ENCODE measurements at places on chromosomes 13 and 19. TPM values are rescaled to one million over a fixed set of nuclear protein-coding genes. Genes with fewer than 3 reads are reported as not detected.

ZIM2 gene
- total RNA-seq = not detected

GRCh38 chr13:97275776-97276501 is 53.8 kb downstream of the MBNL2 start:
- H3K27me3 ChIP-seq = no peaks in the 10 kb centered on the region
- peaks cover 66% of the 10 kb centered on the region for H3K4me1 ChIP-seq
- no peak overlapping the region for H3K4me3 ChIP-seq
- peaks cover 6% of the 10 kb centered on the region for H3K36me3 ChIP-seq
- peak overlapping the region; percentile 95 for H3K27ac ChIP-seq
- no peak for DNase-seq

DNA sequence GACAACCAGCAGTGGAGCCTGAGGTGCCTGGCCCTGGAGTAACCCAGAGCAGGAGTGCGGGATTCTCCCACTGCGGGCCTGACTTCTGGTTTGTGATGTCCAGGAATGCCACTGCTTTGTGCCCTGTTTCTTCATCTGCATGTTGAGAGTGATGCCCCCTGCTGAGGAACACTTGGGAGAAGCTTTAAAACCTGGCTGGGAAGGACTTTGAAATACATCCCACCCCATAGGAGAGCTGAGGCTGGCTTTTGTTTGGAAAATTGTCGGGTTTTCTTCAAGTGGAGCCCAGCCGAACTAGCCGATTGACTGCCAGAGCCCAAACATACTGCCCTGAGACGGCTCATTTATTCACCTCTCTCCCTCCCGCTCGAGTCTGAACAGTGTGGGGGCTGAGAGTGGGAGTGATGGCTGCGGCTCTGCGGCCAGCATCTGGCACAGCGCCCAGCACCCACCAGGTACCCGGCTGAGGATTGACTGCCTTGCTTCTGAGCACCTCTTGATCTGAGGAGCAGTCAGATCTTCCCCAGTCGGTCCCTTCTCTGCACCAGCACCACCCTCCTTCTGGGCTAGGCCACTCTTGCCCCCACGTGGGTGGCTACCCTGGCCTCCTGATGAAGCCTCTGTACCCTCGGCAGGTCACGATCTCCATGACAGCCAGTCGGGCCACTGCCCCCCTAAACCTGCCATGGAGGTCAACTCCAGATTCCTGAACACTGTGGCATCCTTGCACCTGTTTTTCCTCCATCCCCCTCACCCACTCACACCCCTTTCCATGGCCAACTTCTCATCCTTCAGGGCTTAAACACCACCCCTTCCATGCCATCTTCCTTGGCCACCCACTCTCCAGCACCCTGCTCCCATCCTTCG is 148.9 kb downstream of the SIPA1L3 start:
- no peak overlapping the region for H3K4me3 ChIP-seq
- no peaks in the 10 kb centered on the region for H3K27me3 ChIP-seq
- H3K27ac ChIP-seq = no peak overlapping the region

DNA sequence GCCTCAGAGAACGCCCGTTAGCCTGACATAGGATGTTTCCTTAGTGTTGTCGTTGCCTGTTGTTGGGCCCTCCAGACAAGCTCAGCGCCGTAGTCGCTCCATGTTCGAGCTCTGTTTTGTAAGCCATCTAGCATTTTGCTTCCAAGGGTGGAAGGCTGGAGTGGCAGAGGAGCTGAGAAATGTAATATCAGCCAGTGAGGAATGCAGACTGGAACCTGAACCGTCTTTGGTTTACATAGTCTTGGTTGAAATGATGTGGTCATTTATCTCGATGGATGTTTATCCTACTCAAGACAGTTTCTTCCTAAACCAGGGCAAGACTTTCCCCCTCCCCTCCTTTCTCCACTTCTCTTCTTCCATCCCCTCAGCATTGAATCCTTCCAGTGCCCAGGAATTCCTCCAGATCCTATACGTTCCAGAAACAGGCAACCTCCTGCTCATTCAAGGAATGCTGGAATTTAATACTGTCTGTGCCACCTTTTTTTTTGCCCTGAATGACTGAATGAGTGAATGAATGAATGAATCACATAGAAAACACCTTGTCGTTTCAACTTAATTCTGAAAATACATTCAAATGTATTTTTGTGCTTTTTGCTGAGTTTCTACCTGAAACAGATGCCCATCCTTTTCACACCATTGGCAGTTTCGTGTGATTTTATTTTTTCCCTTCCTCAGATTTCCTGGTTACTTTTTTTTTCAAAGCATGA is 109.5 kb upstream of the MBNL2 start:
- no peak for DNase-seq
- H3K4me3 ChIP-seq = no peak overlapping the region
- H3K4me1 ChIP-seq = peaks cover 46% of the 10 kb centered on the region
- no peaks in the 10 kb centered on the region for H3K36me3 ChIP-seq
- H3K27me3 ChIP-seq = no peaks in the 10 kb centered on the region
- H3K27ac ChIP-seq = no peak overlapping the region

GRCh38 chr13:33197541-33197971 is 88.0 kb downstream of the STARD13 start:
- H3K4me1 ChIP-seq = peaks cover 31% of the 10 kb centered on the region
- H3K36me3 ChIP-seq = no peaks in the 10 kb centered on the region
- no peak overlapping the region for H3K4me3 ChIP-seq
